ENCODE measurements at places on chromosomes 2 and 18.

DNA sequence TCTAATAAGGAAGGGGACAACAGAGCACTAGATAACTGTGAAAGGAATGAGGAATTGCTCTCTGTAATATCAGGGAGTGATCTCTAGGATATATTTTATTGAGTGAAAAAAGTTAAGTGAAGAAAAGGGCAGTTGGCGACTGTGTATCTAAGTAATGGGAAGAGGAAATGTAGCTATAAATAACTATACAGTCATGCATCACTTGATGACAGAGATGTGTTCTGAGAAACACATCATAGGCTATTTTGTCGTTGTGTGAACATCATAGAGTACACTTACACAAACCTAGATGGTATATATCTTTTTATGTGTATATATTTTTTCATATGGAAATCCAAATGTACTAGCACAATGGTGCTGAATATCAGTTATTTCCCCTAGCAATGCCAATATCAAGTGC lies 329.3 kb downstream of the TXNL1 start:
- no peak for DNase-seq

DNA sequence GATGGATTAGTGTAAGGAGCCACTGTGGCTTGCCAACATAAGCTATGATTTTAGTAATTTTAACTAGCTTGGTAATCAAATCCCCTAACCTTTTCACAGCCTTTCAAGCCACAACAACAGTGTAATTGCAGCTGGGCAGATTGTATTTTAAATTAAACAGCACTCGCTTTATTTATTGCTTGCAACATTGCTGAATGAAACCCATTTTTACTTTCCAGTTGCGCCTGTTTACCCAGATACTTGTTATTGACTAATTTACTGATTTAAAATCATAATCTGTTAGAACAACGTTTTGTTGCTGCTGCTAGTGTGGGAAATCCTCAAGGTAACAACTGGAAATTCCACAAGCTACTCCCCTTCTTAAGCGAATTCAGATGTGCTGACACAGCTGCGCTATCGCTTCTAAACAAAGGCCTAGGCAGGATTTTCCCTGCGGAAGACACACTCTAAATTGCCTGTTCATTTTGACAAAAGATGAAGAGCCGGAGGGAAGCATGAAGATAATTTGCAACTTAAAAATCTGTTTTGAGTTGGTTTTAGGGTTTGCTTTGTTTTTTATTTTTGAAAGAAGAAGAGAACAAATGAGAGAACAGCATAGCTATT lies 283.9 kb downstream of the ALPK2 start:
- no peak for DNase-seq

GRCh38 chr18:8601277-8602032 lies 7.8 kb upstream of the RAB12 start:
- no peak for DNase-seq

- DNase-seq, result no peak
Measured at GRCh38 chr18:55064760-55065159, 105.5 kb upstream of the CCDC68 start.

DNA sequence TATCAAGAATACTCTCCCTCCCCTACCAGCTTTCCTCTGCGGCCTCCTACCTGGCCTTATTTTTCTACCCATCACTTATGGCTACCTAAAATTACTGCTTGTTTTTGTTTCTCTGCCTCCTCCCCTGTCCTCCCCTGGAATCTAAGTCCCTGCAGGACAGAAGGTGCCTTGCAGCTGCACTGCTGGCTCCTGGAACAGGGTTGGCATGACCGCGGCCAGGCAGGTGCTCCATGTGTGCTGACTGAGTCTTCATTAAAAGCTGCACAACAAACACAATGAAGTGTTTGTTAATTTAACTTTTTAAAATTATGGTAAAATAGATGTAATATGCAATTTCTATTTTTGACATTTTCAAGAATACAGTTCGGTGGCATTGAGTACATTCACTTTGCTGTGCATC lies 171.9 kb upstream of the FHL2 start:
- no peak for DNase-seq

GRCh38 chr2:202599911-202600310 lies 34.9 kb upstream of the FAM117B start:
- no peak for DNase-seq

GRCh38 chr2:64770137-64770780 lies 116.5 kb upstream of the SERTAD2 start:
- no peak for DNase-seq

- DNase-seq, result no peak
Measured at GRCh38 chr18:53610957-53611356, 613.5 kb downstream of the MBD2 start.

- DNase-seq, result no peak
Measured at GRCh38 chr18:39305766-39306165, 1740.2 kb upstream of the CELF4 start.

GRCh38 chr2:201130524-201131186 lies 14.7 kb downstream of the CFLAR start:
- DNase-seq, result no peak

DNA sequence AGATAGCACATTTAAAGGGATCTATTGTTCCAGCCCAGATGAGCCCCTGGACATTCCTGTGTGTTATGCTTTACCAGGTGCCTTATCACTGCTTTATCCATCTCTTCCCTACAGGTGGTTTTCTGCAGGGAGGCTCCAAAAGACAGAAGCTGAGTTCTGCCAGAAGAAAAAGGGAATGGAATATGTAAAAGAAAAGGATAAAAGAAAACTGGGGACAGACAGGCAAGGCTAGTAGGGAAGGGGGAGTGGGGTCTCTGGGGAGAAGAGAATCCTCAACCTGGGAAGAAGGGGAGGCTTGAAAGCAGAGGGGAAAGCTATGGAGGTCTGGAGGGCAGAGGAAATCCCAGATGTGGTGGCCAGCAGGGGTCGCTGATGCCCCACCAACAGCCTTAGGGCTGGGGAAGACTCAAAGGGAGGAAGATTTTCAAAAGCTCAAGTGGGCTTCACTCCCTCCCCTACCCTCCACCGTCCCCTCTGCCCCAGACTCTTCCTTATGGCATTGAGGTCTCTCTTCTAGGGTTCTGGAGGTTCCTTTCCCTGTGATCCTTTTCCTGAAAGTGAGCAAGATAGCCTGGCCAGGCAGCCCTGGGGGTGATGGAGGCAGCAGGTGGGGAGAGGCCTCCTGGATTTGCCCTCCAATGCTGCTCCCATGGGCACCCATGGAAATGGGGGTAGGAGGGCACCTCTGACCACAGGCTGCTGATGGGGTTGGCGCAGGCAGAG lies 178.1 kb upstream of the PKDCC start:
- DNase-seq, result no peak

- DNase-seq, result no peak
Measured at GRCh38 chr2:219126555-219126954, 34.1 kb downstream of the NHEJ1 start.

DNA sequence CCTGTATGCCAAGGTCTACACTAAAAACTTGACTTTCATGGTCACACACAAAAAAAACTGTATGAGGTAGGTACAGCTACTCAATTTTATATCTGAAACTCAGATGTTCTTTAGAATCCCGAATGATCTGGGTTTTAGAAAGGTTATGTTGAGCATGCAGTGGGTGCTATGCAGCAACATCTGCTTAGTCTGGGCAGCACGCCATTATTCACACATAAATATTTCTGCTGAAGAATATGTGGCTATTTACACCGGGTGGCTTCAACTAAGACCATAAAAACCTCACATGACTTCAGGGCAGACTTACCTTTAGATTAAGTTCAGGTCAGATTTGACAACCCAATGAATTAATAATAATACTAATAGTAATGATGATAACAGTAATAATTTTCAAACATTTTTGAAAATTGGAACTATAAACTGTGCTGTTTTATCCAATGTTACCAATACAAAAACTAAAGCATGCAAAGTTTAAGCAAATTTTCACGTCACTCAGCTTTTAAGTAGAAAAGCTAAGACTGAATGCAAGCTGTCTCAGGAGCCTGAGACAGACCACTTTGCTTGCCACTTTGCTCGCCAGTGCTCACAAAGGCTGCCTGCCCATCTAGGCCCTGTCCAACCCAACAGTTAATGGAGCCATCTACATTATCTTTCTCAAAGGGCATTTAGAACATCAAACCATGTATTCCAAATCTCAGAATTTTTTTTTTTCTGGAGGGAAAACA lies 292.0 kb downstream of the CNTNAP5 start:
- no peak for DNase-seq

DNA sequence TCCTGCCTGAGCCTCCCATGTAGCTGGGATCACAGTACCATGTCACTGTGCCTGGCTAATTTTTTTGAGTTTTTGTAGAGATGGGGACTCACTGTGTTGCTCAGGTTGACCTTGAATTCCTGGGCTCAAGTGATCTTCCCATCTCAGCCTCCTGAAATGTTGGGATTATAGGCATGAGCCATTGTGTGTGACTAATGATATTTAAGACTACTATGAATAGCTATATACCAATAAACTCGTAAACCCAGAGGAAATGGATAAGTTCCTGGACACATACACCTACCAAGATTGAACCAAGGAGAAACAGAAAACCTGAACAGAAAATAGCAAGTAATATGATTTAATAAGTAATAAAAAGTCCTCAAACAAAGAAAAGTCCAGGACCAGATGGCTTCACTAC lies 68.0 kb downstream of the TBR1 start:
- no peak for DNase-seq

- no peak for DNase-seq
Measured at GRCh38 chr2:37287966-37288365, 36.7 kb downstream of the PRKD3 start.

- no peak for DNase-seq
Measured at GRCh38 chr2:177260379-177260778, 4.1 kb downstream of the NFE2L2 start.

DNA sequence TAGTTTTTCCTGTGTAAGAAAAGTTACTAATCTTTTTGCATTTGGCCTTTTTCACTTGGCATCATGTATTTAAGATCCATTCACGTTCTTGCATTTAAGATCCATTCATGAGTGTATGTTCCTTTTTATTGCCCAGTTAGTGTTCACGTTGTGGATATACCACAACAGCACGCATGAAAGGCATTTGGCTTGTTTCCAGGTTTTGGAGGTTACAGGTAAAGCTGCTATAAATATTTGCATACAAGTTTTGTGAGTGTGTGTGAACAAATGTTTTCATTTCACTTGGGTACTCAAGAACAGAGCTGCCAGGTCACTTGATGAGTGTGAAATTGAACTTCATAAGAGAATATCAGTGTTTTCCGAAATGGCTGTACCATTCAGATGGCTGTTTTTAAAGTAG lies 121.2 kb downstream of the CCBE1 start:
- no peak for DNase-seq

DNA sequence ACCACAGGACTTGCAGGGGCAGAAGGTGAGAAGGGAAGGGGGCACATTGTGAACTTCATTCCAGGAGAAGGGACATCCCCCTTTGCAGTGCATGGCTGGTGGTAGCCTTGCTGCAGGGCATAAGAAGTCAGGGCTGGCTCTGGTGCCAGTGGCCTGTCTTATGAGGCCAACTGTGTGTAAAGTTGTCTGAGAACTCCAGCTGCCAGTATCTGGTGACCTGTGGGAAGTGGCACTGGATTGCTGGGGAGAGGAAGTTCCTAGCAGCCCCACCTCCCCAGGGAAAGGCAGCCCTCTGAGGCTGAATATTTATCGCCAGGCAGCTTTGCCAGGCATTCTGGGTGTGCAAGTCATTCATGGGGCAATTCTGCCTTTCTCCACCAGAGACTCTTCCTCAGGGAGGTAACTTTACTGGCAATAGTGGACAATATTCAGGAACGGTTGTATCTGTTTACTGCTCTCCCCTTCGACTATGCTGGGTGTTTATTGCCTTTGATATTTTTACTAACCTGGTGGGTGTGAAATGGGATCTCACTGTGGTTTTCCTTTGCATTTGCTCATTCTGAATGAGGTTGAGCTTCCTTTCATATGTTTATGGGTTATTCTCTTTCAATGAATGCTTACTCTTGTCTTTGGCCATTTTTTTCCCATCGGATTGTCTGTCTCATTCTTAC lies 12.3 kb downstream of the TRPM8 start:
- DNase-seq, result no peak

DNA sequence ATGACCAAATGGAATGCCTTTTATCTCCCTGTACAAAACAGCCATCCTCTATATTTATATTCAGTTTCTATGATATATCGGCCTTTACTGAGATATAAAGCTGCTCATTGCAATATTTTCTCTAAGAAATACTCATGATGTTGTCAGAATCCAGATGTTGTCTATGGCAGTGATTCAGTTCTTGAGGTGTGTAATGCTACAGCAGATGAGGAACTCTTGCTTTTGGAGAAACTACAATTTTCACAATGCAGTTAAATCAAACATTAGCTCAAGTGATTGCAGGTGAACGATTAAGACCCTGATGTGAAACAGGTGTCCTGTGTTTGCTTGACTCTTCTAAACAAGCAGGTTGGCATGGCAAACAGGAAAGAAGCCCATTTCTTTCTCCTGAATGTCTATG lies 256.2 kb upstream of the CDH20 start:
- DNase-seq, result no peak

GRCh38 chr2:10522170-10522448 lies 74.0 kb upstream of the ODC1 start:
- DNase-seq, result no peak

- DNase-seq, result no peak
Measured at GRCh38 chr18:69838620-69839411, 108.9 kb downstream of the CD226 start.

DNA sequence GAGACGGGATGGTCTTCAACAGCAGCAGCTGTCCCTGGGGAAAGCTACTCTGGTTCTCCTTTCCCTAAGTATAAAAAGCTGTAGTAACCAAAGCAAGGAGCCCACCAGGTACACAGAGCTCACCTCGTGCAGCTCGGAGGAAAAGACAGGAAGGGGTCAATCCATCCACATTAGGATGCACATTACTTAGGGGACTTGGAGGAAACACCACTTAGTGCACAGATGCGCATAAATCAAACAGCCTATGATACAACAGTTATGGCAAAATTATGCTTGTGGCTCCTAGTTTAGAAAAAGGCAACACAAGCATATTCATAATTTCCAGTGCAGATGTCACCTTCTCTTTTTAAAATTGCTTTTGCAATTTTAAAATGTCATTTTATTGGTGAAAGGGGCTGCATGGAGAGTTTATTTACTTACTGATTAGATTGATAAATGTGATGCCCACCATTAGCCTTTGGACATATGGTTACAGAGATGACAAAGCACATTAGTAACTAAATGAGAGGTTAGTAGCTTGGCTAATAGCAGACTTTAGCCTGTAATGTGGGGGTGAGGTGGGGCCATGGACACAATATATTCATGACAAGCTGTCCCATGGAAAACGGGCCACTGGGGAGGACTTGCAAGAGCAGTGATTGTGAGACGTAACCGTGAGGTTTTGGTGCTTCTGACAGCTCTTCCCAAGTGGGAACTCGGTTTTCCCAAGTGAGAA lies 199.8 kb downstream of the MYT1L start:
- no peak for DNase-seq

DNA sequence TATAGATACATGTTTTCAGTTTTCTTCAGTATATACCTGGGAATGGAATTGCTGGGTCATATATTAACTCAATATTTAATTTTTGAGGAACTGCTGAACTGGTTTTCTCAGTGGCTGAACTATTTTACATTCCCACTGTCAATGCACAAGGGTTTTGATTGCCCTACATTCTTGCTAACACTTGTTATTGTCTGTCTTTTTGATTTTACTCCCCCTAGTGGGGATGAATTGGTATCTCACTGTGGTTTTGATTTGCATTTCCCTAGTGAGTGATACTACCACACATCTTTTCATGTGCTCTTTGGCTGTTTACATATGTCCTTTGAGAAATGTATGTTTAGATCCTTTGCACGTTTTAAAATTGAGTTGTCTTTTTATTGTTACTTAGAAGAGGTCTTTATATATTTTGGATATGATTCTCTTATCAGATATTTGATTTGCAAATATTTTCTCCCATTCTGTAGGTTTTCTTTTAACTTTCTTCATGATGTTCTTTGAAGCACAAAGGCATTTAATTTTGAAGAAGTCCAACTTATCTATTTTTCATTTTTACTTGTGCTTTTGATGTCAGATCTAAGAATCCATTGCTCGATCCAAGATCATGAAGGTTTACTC lies 36.2 kb downstream of the ASB1 start:
- no peak for DNase-seq

Data from cerebellar nuclear complex (tissue), 1 donor.